ENCODE measurements at places on chromosomes 6 and 20. TPM values are rescaled to one million over a fixed set of nuclear protein-coding genes. Genes with fewer than 3 reads are reported as not detected.

DCDC2 gene
- 0.15 TPM for total RNA-seq

DNA sequence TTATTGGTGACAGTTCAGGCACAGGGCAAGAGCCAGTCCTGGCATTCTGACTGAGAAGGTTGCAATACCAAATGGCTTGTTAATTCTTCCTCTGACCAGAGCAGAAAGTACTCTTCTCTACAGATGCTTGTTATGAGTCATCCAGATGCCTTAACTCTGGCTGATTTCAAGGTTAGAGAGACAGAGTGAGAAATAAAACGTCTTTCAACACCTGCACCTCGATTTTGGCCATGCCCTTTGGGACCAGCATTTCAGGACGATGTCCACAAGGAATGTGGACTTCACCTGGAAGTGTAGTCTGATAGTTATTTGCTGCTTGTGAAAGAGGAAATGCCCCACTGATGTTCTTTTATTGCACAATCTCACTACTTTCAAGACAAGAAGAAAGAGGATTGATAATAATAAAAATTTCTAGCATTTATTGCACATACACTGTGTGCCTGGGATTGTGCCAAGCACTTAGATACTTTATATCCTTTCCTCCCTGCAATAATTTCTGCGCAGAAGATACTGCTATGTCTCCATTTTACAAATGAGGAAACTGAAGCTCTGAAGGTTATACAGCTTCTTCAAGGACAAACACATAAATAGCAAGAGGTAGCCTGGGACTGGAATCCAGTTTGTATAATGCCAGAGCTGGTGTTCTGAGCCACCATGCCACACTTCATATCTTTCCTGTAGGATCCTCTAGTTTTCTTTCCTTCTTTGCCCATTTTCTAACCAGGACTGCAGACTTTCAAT, 33.5 kb upstream of the MCM3 start:
- no peak overlapping the region for H3K27ac ChIP-seq
- DNase-seq, result no peak
- H3K36me3 ChIP-seq, result no peaks in the 10 kb centered on the region
- no peaks in the 10 kb centered on the region for H3K4me1 ChIP-seq
- H3K4me3 ChIP-seq, result no peak overlapping the region
- H3K27me3 ChIP-seq, result no peaks in the 10 kb centered on the region

DNA sequence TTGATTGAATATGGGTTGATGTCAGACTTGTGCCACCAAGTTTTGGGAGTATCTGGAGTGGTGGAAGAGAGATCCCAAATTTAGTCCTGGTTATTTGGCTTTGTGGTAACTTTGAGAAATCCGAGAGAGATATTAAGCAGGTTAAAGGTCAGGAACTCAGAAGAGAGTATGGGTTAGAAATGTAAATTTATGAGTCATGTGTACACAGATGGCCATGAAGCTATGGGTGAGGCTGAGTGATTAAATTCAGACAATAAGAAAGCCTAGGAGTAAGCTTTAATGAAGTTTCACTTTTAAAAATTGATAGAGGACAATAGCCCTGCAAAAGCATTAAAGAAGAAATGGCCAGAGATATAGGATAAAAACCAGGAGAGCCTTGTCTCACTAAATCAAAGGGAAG, 14.3 kb downstream of the RIMS1 start:
- H3K27me3 ChIP-seq, result no peaks in the 10 kb centered on the region
- no peaks in the 10 kb centered on the region for H3K36me3 ChIP-seq

DNA sequence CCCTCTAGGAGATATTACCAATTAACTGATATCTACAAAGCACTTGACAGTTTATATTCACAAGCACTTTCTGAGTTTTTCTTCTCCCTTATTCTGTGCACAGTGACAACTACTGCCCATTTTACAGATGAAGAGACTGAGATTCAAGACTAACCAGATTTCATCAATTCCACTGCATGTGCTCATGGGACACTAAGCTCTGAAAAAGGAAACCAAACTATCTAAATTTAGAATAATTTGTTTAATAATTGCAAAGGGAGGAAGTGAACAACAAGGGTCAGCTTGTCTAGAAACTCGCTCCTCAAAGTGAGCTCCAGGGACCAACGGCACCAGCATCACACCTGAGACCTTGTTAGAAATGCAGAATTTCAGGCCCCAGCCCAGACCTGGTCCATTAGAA, 50.8 kb upstream of the MYLIP start:
- no peaks in the 10 kb centered on the region for H3K4me1 ChIP-seq
- H3K27me3 ChIP-seq, result no peaks in the 10 kb centered on the region
- no peak for DNase-seq
- H3K4me3 ChIP-seq, result no peak overlapping the region
- H3K27ac ChIP-seq, result no peak overlapping the region

GRCh38 chr6:87897663-87898062, 150.0 kb upstream of the SPACA1 start:
- no peak for DNase-seq
- H3K4me1 ChIP-seq, result no peaks in the 10 kb centered on the region
- H3K36me3 ChIP-seq, result no peaks in the 10 kb centered on the region

DNA sequence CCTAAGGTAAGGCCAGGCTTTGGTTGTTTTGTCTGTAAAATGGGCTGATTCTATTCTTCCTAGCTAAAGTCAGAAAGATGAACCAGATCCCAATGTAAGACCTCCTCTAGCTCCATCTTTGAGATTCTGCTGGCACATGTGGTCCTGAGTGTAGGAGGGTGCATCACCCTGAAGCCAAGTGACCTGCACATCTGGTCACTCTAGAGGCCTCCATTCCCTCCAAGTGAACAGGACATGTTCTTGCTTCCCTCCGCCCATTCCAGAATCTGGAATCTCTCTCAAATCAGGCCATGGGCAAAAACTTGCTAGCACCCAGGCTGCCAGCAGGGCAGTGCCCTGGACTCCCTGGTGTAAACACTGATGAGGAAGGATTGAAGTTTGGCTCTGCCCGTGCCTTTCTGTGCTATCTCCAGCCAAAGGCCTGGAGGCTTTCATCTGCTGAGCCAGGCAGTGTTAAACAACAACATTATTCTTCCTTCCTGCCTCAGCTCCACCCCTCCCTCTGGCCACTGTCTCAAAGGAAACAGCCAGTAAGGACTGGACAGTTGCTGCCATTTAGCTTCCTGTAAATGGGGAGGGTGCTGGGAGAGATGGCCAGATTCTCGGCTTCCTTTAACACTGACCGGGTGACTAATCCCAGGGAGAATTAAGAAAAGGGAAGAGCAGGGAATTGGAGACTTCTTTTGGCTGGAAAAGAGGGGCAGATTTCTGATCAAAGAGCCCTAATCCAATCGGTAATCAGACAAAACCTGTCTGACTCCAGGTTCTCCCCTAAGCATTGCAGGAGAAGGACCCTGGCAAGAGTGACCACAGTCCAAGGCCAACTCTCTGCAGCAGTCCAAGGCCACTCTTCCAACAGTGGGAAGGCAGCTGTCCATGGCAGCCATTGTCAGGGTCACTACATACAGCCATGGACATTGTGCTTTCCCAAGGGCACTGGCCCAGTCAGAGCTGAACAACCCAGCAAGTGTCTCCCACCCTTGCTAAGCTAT, 19.5 kb upstream of the ADGRF1 start:
- no peak overlapping the region for H3K4me3 ChIP-seq
- no peak for DNase-seq
- no peaks in the 10 kb centered on the region for H3K4me1 ChIP-seq
- H3K27me3 ChIP-seq, result no peaks in the 10 kb centered on the region
- no peak overlapping the region for H3K27ac ChIP-seq
- H3K36me3 ChIP-seq, result no peaks in the 10 kb centered on the region

DNA sequence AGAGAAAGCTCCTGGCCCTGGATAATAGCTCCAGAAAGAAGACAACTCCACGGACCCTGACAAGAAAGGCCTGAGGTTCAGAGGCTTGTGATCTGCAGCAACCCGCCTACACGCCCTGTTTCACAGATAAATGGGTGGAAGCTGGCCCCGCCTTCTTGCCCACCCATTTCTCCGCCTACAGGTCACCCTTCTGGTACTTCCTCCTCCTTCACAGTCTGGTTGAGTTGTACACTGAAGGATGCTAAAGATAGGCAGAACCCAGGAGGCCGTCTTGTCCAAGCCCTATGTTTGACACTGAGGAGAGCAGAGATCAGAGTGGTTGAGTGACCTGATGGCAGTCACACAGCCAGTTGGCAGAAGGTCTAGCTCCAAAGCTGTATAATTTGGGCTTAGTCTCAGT, 34.2 kb upstream of the MDGA1 start:
- H3K4me3 ChIP-seq, result no peak overlapping the region
- H3K27ac ChIP-seq, result no peak overlapping the region
- no peak for DNase-seq
- H3K36me3 ChIP-seq, result no peaks in the 10 kb centered on the region
- H3K4me1 ChIP-seq, result no peaks in the 10 kb centered on the region
- no peaks in the 10 kb centered on the region for H3K27me3 ChIP-seq

DNA sequence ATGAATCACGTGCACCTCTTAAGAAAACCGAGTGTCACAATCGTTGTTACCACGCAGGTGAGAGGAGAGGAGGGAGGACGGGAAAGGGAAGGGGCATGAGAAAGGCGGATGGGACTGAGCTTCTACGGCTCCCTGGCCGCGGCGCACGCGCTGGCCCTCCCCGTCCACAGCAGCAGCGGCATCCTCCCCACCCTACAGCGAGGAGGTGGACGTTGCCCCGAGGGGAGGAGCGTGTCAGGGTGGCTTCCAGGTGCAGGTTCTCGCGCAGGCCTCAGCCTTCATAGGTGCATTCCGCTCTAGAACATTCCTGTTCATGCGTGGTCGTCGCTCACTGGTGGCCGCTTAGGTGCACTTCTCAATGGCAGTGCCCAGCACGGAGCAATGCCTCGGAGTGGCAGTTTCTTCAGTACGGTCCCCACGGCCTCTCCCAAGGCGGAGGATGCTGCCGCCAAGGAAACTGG, 29.7 kb upstream of the AFDN start:
- H3K27ac ChIP-seq, result no peak overlapping the region
- no peak for DNase-seq
- peaks cover 13% of the 10 kb centered on the region for H3K4me1 ChIP-seq
- no peaks in the 10 kb centered on the region for H3K36me3 ChIP-seq

DNA sequence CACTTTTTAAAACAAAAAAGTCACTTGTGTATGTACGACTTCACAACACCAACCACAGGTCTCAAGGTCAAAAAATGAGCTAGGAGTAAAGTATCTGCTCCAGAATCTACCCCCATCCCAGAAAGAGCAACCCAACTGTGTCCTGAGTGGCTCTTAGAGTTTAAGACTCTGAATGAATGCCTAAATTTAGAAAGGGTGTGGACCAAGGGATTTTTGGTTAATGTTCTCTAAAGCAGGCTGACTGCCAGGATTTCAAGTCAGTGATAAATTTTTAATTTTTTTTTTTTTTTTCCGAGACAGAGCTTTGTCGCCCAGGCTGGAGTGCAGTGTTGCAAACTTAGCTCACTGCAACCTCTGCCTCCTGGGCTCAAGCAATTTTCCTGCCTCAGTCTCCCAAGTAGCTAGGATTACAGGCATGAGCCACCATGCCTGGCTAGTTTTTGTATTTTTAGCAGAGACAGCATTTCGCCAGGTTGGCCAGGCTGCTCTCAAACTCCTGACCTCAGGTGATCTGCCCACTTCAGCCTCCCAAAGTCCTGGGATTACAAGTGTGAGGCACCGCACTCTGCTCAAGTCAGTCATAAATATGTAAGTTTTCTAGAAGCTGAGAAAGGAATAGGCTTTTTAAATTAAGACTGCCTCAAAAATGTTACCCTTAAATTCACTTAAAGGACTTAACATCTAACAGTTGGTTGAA, 20.2 kb downstream of the STAU1 start:
- no peaks in the 10 kb centered on the region for H3K4me1 ChIP-seq
- H3K36me3 ChIP-seq, result no peaks in the 10 kb centered on the region
- no peaks in the 10 kb centered on the region for H3K27me3 ChIP-seq
- H3K27ac ChIP-seq, result no peak overlapping the region

MLIP gene
- not detected for total RNA-seq

DNA sequence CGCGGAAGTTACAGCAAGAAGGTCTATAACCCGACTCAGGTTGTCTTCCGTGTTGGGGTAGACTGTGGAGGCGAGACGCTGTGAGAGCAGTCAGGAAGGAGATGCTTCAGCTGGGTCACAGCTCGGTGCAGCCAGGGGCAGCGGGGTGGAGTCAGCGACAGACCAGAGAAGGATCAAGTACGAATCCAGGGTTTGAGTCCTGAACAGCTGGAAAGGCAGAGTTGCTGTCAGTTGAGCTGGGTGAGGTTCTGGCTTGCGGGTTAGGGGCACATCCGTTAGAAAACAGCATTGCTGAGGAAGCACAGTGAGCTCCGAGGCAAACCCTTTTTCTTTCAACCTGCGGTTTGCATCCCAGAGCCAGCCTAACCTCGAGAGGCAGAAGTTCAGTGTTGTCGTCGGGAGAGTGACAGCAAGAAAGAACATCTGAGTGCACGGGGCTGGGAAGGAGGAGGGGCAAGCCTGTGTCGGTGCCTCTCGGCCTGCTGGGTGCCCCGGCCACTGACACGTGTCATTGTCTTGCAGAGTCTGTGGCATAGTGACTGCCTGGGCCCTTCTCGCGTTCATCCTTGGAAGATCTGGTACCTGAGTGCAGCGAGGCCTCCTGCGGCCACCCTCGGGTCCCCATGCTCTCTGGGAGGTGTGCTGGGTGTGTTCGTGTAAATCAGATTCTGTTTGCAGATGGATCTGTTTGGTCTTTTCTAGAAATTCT, 20.0 kb downstream of the PNLDC1 start:
- no peaks in the 10 kb centered on the region for H3K27me3 ChIP-seq
- DNase-seq, result no peak
- peaks cover 11% of the 10 kb centered on the region for H3K4me1 ChIP-seq
- H3K4me3 ChIP-seq, result no peak overlapping the region
- no peak overlapping the region for H3K27ac ChIP-seq
- no peaks in the 10 kb centered on the region for H3K36me3 ChIP-seq

POM121L2 gene
- total RNA-seq, result 0.09 TPM

GRCh38 chr20:53829724-53830521, 236.3 kb upstream of the ZNF217 start:
- no peaks in the 10 kb centered on the region for H3K36me3 ChIP-seq
- no peak for DNase-seq
- H3K27me3 ChIP-seq, result no peaks in the 10 kb centered on the region
- peaks cover 6% of the 10 kb centered on the region for H3K4me1 ChIP-seq
- H3K4me3 ChIP-seq, result no peak overlapping the region

GRCh38 chr6:34236443-34237315, at the start of gene HMGA1:
Gene HMGA1 (plus strand): TSS chr6:34236873. CDS start chr6:34240781, 3,908 bp downstream.
- DNase-seq, result no peak
- peaks cover 40% of the 10 kb centered on the region for H3K4me1 ChIP-seq
- H3K27ac ChIP-seq, result peak within 1 kb of the TSS; percentile 96
- no peaks in the 10 kb centered on the region for H3K27me3 ChIP-seq
- peaks cover 24% of the 10 kb centered on the region for H3K36me3 ChIP-seq

GRCh38 chr6:73523434-73524123, 2.7 kb upstream of the EEF1A1 start:
- H3K4me3 ChIP-seq, result peak overlapping the region; percentile 43
- peaks cover 7% of the 10 kb centered on the region for H3K4me1 ChIP-seq
- H3K36me3 ChIP-seq, result peaks cover 15% of the 10 kb centered on the region
- H3K27ac ChIP-seq, result peak overlapping the region; percentile 58
- H3K27me3 ChIP-seq, result no peaks in the 10 kb centered on the region
- peak; percentile 67 for DNase-seq

- no peak overlapping the region for H3K4me3 ChIP-seq
- DNase-seq, result no peak
- H3K27ac ChIP-seq, result no peak overlapping the region
- H3K36me3 ChIP-seq, result no peaks in the 10 kb centered on the region
- no peaks in the 10 kb centered on the region for H3K27me3 ChIP-seq
Measured at GRCh38 chr6:90257486-90257738, 39.2 kb downstream of the BACH2 start.

RFX6 gene
- not detected for total RNA-seq

Measured in H1 (cell line).